Muscle of arm (tissue), 14 donors: ENCODE measurements at places on chromosomes 7 and 10.

DNA sequence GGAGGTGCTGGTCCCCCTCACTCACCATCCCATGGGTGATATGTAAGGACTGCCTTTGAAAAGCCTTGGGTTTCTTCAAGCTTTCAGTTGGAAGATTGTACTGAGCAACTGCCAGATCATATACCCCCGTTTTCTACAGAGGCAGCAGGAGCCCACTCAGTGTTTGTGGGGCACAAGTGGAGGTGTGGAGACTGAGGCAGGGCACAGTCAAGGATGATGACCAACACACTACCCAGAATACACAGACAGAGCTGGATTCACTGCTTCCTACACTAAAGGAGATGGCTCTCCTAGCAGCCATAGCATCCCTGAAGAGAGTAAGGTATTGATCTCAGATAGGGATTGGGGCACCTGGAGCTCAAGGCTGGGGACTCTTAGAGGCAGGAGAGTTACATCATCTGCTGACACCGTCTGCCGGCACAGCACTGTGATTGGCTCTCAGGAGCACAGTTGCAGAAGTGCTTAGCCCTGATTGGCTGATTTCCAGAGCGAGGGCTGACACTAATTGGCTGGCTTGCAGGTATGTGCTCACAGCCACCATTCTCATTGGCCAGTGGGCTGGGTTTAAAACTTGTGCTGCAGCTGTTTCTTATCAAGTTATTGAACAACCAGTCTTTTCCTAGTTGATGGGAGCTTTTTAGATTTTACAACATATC, 77.9 kb upstream of the PFKP start:
- no peak for DNase-seq

- peak; percentile 85 for DNase-seq
These were observed 23.4 kb downstream of the FAM107B start for GRCh38 chr10:14751014-14751896.

GRCh38 chr10:7956508-7956907, 98.0 kb upstream of the GATA3 start:
- DNase-seq, result no peak

GRCh38 chr10:103757531-103758293, 97.7 kb downstream of the SH3PXD2A start:
- DNase-seq, result peak; percentile 49

DNA sequence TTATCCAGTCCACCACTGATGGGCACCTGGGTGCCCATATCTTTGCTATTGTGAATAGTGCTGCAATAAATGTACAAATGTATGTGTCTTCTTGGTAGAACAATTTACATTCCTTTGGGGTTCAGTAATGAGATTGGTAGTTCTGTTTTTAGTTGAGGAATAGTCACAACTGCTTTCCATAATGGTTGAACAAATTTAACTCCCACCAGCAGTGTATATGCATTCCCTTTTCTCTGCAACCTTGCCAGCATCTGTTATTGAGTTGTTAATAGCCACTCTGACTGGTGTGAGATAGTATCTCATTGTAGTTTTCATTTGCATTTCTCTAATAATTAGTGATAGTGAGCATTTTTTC, 27.8 kb downstream of the COA1 start:
- DNase-seq, result no peak

GRCh38 chr10:90939116-90939515, 18.2 kb upstream of the ANKRD1 start:
- DNase-seq, result no peak

- peak; percentile 27 for DNase-seq
These were observed 682 bp downstream of the HGF start for GRCh38 chr7:81768951-81769778.

- DNase-seq, result no peak
These were observed 132.4 kb downstream of the FAM53B start for GRCh38 chr10:124611738-124612137.

DNA sequence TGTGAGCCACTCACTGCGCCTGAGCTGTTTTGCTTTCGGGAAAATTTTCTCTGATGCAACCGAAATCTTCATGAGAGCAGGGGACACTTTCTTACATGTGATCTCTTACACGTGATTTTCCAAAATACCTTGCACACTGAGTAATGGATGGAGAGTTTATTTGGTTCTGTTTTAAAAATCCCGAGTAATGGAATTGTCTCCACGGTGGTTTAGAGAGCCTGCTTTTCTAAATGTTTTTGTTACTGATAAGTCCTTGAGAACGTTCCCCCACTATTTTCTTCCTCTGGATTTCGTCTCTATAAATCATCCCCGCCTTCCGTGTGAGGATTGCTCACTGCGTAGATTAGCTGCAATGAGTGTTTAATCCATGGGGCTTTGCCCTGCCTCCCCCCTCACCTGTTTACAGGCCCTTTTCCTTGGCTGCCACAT, 25.7 kb downstream of the CAMK1D start:
- no peak for DNase-seq

- no peak for DNase-seq
These were observed 42.0 kb downstream of the CDK6 start for GRCh38 chr7:92794391-92794790.

DNA sequence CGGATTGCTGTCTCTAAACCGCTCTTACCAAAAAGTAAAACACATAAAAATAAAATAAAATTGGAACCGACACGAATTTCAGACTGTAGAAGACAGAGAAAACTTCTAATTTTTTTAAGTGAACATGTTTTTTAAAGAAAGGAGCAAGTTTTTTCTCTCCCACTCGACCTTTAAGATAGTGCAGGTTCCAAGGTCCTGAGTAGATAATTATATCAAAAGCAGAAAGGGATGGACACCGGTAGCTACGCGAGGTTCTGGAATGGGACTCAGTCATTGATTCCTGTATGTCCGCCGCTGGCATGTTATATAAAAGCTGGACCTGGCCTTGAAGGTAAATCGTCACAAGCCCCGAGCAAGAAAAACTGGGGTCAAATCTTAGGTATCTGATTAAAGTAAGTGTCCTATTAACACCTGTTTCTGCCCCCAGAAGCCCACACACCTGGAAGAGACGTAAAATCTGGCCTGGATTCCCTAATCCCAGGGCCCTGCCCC, 462 bp upstream of the CISD1 start:
- no peak for DNase-seq

DNA sequence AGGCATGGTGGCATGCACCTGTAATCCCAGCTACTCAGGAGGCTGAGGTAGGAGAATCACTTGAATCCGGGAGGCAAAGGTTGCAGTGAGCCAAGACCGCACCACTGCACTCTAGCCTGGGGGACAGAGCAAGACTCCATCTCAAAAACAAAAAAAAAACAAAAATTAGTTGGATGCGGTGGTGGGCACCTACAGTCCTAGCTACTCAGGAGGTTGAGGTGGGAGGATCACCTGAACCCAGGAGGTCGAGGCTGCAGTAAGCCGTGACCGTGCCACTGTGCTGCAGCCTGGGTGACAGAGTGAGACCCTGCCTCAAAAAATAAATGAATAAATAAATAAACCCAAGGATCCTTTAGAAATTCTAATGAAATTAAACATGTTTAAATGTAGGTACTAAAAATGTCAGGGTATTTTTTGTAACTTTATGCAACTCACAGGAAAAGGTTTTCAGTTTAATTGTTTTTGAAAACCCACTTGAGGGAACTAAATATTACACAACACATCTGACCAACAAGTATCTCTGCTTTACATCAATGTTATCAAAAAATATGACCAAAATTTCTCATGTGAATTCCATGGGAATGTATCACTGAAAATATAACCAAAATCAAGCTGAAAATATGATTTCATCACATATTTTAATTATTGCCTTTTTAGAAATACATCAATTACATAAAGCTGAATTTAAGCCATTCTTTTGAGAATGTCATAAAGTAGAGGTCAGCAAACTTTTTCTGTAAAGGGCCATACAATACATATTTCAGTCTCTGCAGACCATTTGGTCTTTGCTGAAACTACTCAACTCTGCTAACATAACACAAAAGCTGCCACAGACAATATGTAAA, 23.9 kb downstream of the UPF2 start:
- no peak for DNase-seq

GRCh38 chr7:128757203-128757602, 18.0 kb downstream of the CALU start:
- DNase-seq, result no peak

GRCh38 chr10:30442019-30442606, 8.1 kb downstream of the MAP3K8 start:
- DNase-seq, result no peak

GRCh38 chr7:151461096-151461941, 21.4 kb upstream of the CRYGN start:
- no peak for DNase-seq

- no peak for DNase-seq
These were observed 3.1 kb upstream of the ARID5B start for GRCh38 chr10:61898435-61898778.

DNA sequence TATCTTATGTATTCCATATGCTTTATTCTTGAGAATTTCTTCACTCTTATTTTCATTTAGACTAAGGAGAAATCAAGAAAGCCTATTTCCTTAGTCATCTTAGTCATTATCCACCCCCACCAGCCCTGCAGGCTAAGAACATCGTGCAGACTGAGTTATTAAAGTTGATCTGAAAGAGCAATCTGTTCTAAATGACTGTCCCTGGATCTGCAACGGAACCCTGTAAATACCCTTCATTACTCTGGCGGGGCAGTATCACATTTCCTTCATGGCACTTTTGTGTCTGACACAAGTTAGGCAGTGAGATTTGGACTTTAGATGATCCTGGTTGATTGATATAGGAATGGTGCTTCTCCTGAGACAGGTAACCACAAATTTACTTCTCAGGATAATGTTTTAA, 3.5 kb upstream of the MYPN start:
- DNase-seq, result no peak

DNA sequence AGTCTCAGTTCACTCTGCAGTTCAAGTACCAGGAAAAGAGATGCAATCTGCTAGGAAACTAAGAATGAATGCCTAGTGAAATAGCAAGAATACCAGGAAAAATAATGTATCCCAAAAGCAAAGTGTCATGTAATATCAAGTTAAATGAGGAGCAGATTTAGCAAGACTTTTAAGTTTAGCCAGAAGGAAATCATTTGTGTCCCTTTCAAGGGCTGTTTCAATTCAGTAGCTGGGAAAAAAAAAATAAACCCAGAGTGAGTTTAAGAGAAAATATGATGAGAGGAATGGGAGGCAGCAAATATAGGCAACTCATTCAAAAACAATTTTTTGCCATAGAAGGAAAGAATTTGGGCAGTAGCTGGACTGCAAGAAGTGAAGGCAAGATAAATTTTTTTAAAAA, 135.8 kb downstream of the DGKB start:
- no peak for DNase-seq

- DNase-seq, result no peak
These were observed 41.9 kb downstream of the ADRA2A start for GRCh38 chr10:111118758-111119157.

- no peak for DNase-seq
These were observed 102.7 kb downstream of the FAM53B start for GRCh38 chr10:124641282-124642087.

DNA sequence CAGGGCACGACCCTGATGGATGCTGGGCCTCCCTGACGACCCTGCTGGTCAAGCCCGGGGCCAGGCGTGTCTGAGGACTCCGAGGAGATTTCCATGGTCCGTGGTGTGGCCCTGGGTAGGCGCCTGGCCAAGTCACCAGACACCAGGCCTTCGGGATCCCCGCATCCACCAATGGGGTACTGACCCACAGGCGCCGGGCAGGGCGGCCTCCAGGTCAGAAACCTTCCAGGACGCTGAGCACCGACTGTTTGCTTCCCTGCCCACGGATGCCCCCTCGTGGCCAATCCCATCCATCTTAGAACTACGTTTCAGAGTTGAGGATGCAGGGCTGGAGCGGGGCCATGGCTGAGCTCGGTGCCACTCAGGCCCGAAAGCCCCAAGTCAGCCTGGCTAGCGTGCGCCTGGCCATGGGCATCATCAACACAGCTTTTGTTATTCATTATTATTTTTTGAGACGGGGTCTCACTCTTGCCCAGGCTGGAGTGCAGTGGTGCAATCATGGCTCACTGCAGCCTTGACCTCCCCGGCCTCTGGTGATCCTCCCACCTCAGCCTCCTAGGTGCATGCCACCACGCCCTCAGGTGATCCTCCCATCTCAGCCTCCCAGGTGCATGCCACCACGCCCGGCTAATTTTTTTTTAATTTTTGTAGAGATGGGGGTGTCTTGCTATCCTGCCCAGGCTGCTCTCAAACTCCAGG, 7.1 kb upstream of the AMZ1 start:
- DNase-seq, result peak; percentile 73

GRCh38 chr10:132390170-132390920, 6.7 kb upstream of the PWWP2B start:
- no peak for DNase-seq

- no peak for DNase-seq
These were observed 212.0 kb downstream of the DNAJB6 start for GRCh38 chr7:157548691-157549303.

DNA sequence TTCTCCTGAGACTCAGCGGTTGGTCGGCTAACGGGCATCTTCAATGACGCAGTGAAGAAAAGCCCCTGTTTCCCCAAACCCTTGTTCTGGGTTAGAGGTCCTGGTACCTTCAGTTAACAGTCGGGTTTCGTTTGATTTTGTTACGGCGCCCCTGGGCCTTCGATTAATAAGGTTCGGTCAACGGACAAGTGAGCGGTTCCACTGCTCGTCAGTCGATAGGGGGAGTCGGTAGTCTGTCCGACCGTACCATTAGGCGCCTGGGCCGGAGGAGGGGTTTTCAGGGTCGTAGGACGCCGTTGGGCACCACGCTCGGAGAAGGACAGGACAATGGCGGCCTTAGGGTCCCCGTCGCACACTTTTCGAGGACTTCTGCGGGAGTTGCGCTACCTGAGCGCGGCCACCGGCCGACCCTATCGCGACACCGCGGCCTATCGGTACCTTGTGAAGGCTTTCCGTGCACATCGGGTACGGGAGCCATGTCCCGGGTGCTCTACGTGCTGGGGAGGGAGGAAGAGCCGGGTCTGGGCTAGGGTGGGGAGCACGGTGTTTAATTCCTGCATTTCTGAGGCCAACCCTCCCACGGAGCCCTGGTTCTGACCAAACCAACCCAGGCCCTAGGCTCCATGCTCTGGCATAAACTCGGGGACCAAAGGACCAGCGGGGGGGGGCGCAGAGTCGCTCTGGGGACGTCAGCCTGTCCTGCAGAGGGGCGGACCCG, at the start of gene FMC1:
TSS of gene FMC1 (plus strand) at position 280 of the 718 bp plus-strand sequence. CDS start at position 328, 48 bp downstream.
- DNase-seq, result peak; percentile 95

GRCh38 chr10:94000638-94001415, 7.1 kb downstream of the PLCE1 start:
- no peak for DNase-seq

- no peak for DNase-seq
These were observed 176.5 kb upstream of the ADO start for GRCh38 chr10:62627983-62628382.

- DNase-seq, result no peak
These were observed 285.5 kb downstream of the TCF7L2 start for GRCh38 chr10:113235508-113235907.
